ENCODE measurements at places on chromosomes 7 and 10. TPM values are rescaled to one million over a fixed set of nuclear protein-coding genes. Genes with fewer than 3 reads are reported as not detected.

WNT2 gene
- polyA plus RNA-seq, result 2.1 TPM

SFTPA1 gene
- not detected for polyA plus RNA-seq

TMEM196 gene
- not detected for polyA plus RNA-seq

CYP26C1 gene
- polyA plus RNA-seq, result not detected

ADAMTS14 gene
- 17.9 TPM for polyA plus RNA-seq

NPTX2 gene
- polyA plus RNA-seq, result 7.4 TPM

ENO4 gene
- 0.38 TPM for polyA plus RNA-seq

CASP2 gene
- polyA plus RNA-seq, result 20.3 TPM

ZNF853 gene
- 16.6 TPM for polyA plus RNA-seq

KBTBD2 gene
- 35.1 TPM for polyA plus RNA-seq

GRM3 gene
- not detected for polyA plus RNA-seq

PDAP1 gene
- polyA plus RNA-seq, result 109 TPM

DNMBP gene
- polyA plus RNA-seq, result 15.3 TPM

CAV2 gene
- 35.8 TPM for polyA plus RNA-seq

WDR11 gene
- 29.4 TPM for polyA plus RNA-seq

COBL gene
- polyA plus RNA-seq, result 117 TPM

CDHR3 gene
- polyA plus RNA-seq, result 22.2 TPM

TMEM140 gene
- 11.6 TPM for polyA plus RNA-seq

DDC gene
- polyA plus RNA-seq, result not detected

Measured in forelimb muscle (tissue), 1 donor.